ENCODE measurements at places on chromosomes 5 and 9.

DNA sequence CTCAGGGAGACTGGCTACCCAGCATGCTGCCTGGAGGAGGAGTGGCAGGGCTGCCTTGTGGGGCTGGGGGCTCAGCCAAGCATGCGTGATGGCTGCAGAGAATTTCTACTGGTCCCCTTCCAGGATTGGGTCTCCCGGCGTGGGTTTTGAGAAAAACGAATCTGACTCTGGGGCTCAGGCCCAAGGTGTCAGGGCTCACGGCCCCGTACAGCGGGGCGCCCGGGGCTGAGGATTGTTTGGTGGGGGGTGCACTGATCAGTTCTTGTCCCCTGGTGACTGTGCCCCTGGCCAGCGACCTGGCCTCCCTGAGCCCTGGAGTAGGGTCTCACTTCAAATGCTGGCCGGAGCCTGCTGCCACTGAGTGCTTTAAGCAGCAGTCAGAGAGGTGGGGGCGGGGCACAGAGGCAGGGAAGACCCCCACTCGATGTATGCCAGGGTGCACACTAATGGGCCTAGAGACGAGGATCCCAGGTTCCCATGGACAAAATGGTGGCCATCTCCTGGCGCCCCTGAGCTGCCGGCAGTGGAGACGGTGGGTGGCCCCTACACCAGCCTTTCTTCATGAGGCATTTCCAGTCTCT lies 45.5 kb upstream of the RNU6ATAC start:
- DNase-seq = no peak

- DNase-seq = no peak
Observed at GRCh38 chr5:115815693-115816225, 700 bp downstream of the CDO1 start.

- DNase-seq = no peak
Observed at GRCh38 chr9:131347376-131348020, 46.4 kb upstream of the PRRC2B start.

DNA sequence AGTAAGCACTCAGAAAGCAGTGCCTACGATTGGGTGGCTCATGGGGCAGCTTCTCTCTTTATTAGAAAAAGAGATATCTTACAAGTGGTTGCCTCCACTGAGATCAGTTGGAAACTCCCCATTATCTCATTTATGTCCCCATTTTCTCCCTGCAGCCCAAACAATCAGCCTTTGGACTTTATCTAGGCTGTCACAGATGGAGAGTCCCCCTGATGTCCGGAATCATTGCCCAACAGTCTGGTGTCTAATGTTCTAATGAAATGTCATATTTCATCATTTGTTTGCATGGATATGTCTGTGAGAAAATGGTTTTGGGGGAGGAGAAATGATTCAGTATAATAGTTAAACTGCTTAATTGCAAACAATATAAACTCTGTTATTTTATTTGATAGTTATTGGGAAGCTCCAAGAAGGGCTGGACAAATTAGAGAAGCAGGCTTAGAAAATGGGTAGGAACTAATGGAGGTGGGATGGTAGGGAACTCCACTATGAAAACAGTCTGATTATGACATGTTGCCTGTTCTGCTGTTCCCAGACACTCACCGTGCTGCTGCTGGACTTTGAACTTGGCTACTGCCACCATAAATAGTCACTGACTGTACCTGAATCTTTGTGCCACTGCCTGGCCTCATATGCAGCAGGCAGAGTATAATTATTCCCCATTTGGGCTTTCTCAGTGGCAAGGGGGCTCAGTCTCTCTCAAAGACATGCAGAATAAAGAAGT lies 38.3 kb upstream of the SMAD5 start:
- DNase-seq = no peak

DNA sequence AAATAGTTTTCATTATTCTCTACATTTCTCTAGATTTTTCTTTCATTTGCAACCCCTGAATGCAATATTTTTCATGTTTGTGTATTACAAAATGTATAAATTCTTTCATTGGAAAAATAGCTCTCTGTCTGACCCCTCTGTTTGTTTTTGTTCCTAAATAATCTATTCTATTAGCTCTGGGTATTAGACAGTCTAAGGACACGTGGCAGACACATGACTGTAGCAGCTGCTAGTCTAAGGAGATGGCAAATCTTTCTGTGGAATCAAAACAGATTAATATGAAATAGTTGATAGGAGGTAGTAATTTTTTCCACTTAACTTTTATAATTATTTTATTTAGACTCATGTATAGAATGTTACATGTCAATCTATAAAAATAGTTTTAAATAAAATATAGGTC lies 21.4 kb upstream of the SPATA9 start:
- DNase-seq = no peak

- DNase-seq = no peak
Observed at GRCh38 chr5:173196133-173196952, 38.7 kb downstream of the NKX2-5 start.

DNA sequence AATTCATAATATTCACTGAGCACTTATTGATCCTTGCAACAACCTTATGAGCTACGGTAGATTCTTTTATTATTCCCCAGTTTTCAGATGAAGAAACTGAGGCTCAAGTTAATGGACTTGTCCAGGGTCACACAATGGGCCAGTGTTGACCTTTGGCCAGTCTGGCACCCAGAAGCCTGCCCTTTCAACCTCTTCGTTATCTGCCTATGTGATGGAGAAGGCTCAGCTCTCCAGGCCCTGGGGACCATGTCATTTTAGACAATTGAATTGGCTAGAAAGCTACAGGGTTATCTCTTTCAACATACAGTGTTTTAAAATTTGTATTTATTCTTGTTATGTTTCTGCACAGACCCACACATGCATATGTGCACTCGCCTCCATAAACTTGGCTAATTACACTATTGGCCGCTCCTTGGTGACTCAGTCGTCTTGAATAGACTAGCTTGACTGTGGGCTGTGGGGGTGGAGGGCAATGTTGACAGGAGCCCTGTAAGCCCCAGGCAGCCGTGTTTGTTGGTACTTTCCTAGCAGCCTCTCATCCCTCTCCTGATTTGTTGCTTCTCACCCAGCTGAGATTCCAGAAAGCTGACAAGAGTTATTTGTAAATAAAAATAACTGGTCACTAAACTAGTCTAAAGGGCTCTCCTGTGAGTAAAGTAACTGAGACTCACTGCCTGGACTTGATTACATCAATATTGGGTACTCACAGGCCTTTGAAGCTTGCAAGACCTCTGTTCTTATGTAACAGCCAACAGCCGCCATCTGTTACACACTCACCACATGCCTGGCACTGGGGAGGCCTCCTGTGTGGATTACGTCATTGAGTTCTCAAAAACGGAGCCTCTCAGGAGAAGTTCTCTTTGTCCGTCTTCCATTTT lies 8.5 kb upstream of the ANGPTL2 start:
- DNase-seq = no peak

GRCh38 chr5:123610209-123610608 lies 98.2 kb downstream of the CSNK1G3 start:
- no peak for DNase-seq

DNA sequence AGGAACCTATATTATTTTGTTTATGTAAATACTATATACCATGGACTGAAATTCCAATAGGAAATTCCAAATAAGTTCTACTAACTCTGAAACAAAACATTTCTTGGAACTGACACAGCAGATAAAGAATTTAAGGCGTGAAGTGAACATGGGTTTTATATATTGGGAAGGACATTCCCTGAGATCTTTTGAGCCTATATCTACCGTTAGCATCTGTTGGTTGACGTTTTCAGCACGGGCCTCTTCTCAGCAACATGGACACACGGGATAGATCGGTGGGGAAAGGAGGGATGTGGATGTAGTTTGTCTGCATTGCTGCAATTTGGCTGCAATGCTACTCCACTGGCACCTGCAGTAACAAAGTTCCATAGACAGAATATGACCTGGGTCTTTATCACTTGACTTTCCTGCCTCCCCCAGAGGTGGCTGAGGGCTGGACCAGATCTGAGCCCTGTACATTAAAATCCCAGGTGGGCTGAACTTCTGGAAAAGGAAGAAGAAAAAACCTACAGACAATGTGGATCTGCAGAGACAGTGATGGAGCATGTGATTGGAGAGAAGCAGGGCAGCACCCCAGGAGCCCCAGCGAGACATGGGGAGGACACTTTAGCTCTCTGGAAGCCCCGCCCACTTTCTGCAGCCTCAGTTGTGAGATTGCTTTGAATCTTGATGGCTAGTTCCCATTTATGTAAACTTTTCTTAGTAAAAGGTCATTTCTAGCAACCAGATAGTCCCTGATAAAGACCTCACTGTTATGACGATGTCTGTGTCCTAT lies 91.2 kb upstream of the CPEB4 start:
- no peak for DNase-seq

GRCh38 chr5:78242001-78242400 lies 52.5 kb downstream of the AP3B1 start:
- DNase-seq = no peak

- no peak for DNase-seq
Observed at GRCh38 chr5:54988218-54988617, 2.8 kb upstream of the ESM1 start.

DNA sequence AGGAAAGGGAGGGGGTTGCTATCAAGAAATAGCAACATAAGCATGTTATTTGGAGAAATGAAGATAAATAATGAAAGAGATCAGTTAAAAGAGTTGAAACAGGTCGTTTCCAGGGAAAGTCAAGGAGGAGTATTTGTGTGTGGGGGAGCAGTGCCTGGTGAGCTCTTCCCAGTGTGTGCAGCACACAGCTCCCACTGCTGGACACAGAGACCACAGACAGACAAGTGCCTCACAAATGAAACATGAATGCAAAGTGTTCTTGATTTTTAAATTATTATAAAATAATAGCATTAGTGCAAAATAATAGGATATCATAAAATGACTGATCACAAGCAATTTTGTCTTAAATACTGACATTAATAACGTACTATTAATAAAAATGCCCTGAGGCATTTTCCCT lies 40.8 kb downstream of the LIFR start:
- no peak for DNase-seq

All from activated CD8-positive, alpha-beta memory T cell treated with anti-CD3 and anti-CD28 coated beads for 1 hour (primary cell).